Kasumi-1 (cell line): ENCODE measurements at places on chromosomes 3 and 15.

DNA sequence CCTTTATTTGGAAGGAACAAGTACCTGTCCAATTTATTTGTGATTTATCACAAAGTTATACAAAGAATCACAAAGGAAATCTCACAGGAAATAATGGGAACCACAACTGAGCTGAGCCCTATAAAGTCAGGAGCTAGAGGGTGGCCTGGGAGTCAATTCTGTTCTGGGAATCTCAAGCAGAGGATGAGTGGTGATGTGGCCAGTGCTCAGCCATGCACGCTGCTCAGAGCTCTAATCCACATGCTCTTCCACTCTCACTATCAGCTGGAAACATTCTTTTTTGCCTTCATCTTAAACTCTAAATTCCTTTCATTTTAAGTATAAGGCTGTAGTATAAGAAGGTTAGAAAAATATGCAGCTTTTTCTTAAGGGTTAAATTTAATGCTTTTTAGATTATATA is 36.6 kb downstream of the UACA start:
- DNase-seq, result no peak

DNA sequence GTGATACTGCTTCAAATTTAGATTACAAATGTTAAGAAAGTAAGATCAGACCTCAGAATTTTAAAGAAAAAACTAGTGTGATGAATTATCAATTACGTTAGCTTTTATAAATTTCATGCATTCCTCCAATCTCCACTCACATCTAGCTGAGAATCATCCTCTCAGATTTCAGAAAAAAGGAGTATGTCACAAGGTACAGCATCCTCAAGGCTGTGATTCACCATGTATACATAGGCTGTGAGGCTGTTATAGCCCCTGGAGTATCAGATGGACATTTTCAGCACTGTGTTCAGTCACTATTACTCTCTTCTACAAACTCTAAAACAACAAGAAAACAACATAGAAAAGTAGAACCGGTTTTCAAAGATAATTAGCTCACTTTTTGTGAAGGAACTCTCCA is 214.4 kb downstream of the PCCB start:
- DNase-seq, result no peak

DNA sequence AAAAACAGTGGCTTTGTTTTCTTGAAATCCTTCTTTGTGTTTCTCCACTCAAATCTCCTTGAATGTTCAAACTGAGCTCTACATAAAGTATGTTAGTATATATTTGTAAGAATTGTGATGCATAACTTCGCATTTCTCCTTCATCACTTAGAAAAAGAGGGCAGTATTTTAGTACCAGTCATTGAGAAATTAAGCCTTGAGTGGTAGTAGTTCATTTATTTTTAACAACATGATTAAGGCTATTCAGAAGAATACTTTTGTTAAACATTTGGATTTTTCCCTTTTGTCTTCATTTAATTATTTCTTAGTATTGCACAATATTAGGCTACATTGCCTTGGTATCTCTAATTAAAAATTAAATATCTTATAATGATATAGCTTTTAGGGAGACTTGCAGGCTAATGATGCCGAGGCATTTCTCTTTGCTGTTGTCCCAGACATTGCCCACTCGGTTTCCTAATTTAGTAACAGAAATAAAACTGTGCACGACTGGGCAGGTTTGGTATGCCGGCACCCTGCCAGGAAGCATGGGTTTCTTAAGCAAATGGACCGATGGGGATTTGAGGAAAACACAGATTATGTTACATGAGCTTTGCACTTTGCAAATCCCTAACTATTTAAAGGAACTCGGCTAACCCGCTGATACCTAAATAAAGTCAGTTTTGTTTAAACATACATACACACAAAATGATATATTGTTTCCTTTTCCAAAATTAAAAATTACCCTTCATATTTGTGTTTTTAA is 54.7 kb downstream of the LRRC28 start:
- DNase-seq, result no peak

- no peak for DNase-seq
These were observed 7.2 kb upstream of the RBP1 start for GRCh38 chr3:139546772-139547171.

GRCh38 chr3:13548696-13549622 is at the start of gene FBLN2:
Gene FBLN2, plus strand, starts transcription at chr3:13549125. Its CDS starts 21,231 bp downstream, at chr3:13570356.
- DNase-seq, result no peak

GRCh38 chr3:48434591-48435222 is 4.8 kb upstream of the PLXNB1 start:
- DNase-seq, result no peak

- no peak for DNase-seq
These were observed 538.6 kb downstream of the NR2F2 start for GRCh38 chr15:96869122-96869521.

DNA sequence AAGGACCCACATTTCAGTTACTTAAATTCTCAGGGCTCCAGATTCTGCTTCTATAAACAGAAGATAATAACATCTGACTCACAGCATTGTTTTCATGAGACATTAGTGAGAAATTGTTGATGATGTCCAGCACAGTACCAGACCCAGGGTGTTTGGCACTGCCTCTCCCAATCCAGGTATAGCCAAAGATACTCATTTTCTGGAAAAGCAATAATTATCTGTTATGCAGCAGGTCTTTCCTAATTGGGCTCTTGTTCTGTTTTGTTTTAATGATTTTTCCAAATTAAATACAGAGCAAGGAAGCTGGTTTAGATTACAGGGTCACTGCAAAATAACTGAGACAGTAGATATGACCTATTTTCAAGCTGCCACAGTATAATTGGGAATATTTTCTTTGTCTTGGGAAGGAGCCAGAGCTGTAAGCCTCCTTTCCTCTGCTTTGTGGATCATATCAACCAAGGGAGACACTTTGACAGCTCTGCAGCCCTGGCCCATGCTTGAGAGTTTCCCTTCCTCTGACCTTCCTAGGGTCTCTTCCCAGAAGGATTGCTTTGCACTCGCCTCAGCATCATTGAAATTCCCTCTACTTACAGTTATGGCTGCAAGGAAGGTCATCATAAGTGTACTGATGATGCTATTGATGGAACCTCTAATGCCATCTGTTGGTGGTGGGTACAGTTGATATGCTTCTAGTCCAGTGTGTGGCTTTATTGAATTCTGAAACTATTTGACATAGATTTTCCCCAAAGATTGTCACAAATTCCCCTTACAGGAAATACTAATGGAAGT is 522.4 kb upstream of the ADAMTS9 start:
- no peak for DNase-seq

GRCh38 chr3:143375698-143376097 is 256.1 kb downstream of the CHST2 start:
- no peak for DNase-seq

GRCh38 chr15:44734839-44735481 is 1.4 kb upstream of the TRIM69 start:
- no peak for DNase-seq

- no peak for DNase-seq
These were observed 397.9 kb downstream of the EPHB1 start for GRCh38 chr3:135192929-135193328.

DNA sequence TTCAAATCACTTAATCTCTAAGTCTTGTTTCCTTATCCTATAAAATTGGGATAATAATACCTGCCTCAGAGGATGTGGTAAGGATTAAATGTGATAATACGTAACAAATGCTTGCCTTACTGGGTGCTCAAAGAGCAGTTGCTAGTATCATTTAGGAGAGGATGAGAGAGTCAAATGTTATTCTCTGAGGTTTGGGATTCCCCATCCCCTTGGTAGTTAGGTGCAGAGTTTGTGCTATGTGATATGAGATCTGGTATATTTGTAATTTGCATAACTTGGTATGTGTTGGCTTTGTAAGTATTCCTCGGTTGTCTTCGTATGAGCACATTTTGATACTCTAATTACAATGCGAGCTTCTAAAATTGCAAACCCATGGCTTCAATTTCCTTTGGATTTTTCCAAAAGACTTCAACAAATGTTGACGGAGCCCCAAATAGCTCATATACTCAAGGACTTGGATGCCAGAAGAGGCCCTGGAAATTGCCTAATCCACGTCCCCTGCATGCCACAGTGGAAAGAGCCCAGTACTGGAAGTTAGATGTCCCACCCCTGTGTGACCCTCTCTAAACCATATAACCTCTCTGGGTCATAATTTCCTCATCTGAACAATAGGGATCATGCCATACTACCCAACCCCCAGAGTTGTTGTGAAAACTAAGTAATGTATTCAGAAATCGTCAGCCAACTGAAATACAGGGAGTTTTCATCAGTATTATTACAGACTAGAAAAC is 85.0 kb downstream of the FBN1 start:
- no peak for DNase-seq

DNA sequence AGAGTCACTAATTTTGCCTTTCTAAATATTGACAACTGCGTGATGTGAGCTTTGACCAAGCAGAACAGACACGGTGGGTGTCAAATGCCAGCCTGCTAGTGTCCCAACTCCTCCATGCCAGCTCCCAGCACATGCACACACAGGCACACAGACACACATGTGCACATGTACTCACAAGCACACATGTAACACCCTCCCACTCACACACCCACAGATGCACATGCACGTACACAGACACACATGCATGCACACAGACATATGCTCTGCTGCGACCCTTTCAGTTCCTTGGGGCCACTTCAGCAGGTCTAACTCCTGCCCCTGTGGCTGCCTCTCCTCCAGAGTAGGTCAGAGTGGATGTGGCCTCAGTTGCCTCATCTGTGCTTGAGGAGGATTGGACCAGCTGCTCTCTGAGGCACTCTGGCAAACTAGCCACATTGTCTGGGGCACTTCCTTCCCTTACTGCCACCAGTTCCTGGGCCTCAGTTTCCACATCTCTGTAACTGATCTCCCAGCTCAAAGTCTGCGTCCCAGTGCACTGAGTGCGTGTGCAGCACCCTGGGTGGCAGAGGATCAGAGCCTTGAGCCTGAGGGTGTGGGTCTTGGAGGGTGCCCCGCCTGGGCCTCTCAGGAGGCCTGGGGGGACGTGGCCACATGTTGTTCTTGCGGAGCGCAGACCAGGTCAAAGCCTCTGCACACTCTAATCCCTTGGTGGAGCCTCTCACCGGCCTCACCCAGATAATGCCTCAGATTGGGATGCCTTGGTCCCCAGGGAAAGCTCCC is 55.0 kb upstream of the PRR23E start:
- no peak for DNase-seq

GRCh38 chr3:110869736-110870135 is 201.9 kb upstream of the NECTIN3 start:
- no peak for DNase-seq

- peak; percentile 80 for DNase-seq
These were observed 141.9 kb downstream of the PGPEP1L start for GRCh38 chr15:98865397-98866339.

GRCh38 chr3:50340448-50341329 is at the start of gene RASSF1:
Gene RASSF1, minus strand, starts transcription at chr3:50340836. Its CDS starts 31 bp downstream, at chr3:50340805.
- peak; percentile 93 for DNase-seq

DNA sequence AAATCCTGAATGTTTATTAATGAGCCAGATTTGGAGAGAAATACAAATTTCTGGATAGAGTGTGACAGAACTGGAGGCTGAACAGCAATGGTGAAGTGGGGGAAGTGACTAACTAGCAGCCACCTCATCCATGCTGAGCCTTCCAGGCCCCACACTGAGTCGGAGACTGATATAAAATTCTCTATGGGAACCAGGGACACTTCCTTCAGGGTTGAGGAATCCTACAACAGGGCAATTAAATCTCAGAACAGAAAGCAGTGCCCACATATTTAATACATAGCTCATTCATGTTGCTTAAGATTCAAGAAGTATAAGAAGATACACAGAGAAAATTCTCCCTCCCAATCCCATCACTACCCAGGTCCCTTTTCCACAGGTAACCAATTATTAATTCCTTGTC is 49.3 kb downstream of the HACD2 start:
- DNase-seq, result no peak

GRCh38 chr3:75049533-75049932 is 435.1 kb upstream of the CNTN3 start:
- DNase-seq, result no peak

GRCh38 chr3:101725890-101726275 is 1.5 kb downstream of the CEP97 start:
- no peak for DNase-seq

GRCh38 chr3:194598771-194599557 is 34.3 kb downstream of the TMEM44 start:
- no peak for DNase-seq

DNA sequence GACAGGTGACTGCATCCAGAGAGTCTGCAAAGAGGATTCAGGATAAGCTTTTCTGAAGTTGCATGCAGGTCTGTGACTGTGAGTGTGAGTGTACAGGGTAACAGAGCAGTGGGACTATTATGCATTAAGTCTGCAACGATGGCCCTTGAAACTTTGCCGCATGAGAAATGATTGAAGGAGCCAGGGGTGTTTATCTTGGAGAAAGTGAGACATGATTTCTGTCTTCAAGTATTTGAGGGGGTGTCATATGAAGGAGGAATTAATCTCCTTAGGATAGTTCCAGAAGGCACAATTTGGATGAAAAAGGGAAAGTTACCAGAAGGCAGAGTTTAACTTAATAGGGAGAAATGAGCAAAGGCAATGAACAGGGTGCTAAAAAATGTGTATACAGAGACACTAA is 119.6 kb downstream of the ARNT2 start:
- DNase-seq, result no peak

DNA sequence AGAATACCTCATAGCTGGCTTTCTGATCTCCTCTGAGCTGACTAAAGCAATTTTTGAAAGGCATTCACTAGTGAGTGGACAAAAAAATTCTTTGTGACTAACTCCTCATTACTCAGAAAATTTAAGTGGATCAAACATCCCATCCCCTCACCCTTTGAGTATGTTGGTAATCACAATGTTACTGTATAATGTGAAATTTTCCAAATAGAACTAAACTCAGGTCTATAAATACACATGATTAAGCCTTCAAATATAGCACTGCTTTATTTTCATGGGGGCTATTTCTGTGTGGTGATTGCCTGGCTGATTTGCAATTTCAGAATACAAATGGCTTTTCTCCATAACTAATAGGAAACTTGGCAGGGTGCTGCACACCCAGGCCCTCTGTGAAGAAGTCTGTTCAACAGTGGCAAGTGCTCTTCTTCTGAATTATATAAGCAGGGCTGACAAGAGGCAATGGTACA is 45.9 kb upstream of the ACTC1 start:
- DNase-seq, result no peak

DNA sequence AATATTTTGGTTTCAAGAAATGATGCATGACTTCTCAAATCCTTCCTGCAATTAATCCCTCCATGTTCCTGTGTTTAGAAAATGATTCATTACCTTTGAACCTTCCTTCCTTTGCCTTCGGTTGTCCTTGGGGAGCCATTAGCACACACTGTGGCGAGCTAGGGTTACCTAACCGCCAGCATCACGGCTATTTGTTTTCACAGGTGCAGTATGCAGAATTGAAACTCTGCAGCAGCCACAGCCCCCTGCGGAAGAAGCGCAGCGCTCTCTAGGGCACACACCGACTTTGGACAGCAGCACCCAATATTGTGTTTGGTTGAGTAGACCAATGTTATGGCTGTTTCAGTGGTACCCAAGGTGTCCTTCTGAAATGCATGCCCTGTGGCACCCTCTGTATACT is 247.4 kb downstream of the MCTP2 start:
- no peak for DNase-seq

- no peak for DNase-seq
These were observed 314.7 kb downstream of the PYDC2 start for GRCh38 chr3:191775451-191776233.

GRCh38 chr15:70083946-70084345 is 13.8 kb downstream of the TLE3 start:
- DNase-seq, result no peak

GRCh38 chr3:53180305-53181023 is 19.5 kb downstream of the PRKCD start:
- no peak for DNase-seq
